ENCODE measurements at places on chromosomes 4 and X. TPM values are rescaled to one million over a fixed set of nuclear protein-coding genes. Genes with fewer than 3 reads are reported as not detected.
A peak's percentile ranks its signal among the peaks of the same experiment; 100 is the strongest.

- DNase-seq: no peak
- H3K27ac ChIP-seq: no peak overlapping the region
- no peaks in the 10 kb centered on the region for H3K36me3 ChIP-seq
These were observed 16.4 kb upstream of the CXCL8 start for GRCh38 chr4:73723928-73724327.

DNA sequence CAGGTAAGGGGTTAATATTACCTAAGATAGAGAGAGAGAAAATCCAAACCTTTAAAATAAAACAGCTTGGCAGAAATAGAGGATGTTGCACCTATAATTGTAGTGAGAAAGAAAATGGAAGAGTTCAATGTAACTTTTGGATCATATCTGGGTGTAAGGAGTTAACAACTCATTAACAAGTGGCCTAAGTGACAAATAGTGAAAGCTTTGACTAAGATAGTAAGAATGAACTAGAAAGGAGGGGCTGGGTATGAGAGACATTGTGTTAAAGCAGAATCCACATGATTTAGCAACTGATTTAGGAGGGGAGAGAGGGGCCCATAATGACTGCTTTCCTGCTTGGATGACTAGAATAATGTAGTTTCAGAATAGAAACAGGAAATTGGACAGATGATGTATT lies 761.0 kb downstream of the IL1RAPL1 start:
- no peaks in the 10 kb centered on the region for H3K4me1 ChIP-seq
- DNase-seq: no peak
- H3K27me3 ChIP-seq: no peaks in the 10 kb centered on the region
- no peak overlapping the region for H3K27ac ChIP-seq
- H3K4me3 ChIP-seq: no peak overlapping the region
- no peaks in the 10 kb centered on the region for H3K36me3 ChIP-seq

DNA sequence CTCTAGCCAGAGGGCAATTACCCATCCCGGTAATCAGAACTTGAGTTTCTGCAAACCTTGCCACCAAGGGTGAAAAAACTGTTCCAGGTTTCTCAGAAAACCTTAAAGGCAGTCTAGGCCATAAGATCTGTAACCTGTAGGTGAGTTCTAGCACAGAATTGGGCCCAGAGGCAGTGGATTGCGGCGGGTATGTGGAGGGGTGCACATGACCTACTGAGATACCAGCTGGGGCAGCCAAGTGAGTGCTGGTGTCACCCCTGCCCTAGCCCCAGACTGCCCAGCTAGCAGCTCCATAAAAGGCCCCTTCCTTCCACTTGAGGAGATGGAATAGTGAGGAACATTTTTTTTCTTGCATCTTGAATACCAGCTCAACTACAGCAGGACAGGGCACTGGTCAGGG lies 176.7 kb downstream of the SMARCA1 start:
- H3K36me3 ChIP-seq: no peaks in the 10 kb centered on the region
- H3K27ac ChIP-seq: no peak overlapping the region
- no peak for DNase-seq
- H3K4me1 ChIP-seq: no peaks in the 10 kb centered on the region
- H3K27me3 ChIP-seq: no peaks in the 10 kb centered on the region

DNA sequence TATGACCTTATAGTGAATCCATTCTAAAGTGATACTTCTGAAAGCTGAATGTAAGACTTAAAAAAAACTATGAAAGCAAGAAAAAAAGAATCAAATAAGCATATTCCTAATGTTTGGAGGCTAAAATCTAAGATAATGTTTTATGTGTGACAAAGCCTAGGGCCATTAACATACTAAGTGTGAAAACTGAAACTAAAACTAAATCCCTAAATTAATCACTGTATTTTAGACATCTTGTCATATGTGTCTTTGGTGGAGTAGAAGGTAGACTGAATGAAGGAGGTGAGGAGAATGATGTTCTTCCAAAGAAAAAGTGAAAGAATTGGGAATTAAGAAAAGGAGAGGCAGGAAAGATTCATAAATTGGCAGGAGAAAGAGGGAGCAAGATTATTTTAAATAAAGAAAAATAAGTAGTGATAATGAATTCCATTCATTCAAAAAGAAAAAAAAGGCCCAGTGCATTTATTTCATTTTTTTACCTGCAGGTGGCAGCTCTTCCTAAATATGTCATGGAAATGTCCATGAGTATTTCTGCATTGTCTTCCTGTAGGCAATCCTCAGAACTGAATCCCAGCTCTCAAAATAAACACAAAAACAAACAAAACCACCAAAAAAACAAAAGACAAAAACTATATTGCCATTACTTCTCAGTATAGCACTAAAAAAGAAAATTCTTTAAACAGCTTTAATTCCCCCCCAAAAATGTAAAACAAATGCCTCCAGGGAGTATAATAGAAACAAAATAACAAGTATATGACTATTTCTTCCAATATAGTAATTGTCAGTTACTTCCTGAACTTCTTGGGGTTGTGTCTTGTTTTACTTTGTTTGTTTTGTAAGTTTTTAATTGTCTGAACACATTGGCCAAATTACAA lies 17.0 kb upstream of the AP1AR start:
- no peak for DNase-seq
- H3K4me3 ChIP-seq: no peak overlapping the region

- DNase-seq: no peak
- H3K27ac ChIP-seq: peak overlapping the region; percentile 74
- peaks cover 29% of the 10 kb centered on the region for H3K36me3 ChIP-seq
- peaks cover 48% of the 10 kb centered on the region for H3K4me1 ChIP-seq
- H3K4me3 ChIP-seq: no peak overlapping the region
- no peaks in the 10 kb centered on the region for H3K27me3 ChIP-seq
These were observed 130.3 kb downstream of the DIPK2B start for GRCh38 chrX:45070116-45071007.

- no peaks in the 10 kb centered on the region for H3K27me3 ChIP-seq
- H3K36me3 ChIP-seq: peaks cover 60% of the 10 kb centered on the region
- no peak overlapping the region for H3K4me3 ChIP-seq
- peaks cover 31% of the 10 kb centered on the region for H3K4me1 ChIP-seq
- DNase-seq: no peak
These were observed 84.2 kb downstream of the GPR143 start for GRCh38 chrX:9681422-9681821.

DNA sequence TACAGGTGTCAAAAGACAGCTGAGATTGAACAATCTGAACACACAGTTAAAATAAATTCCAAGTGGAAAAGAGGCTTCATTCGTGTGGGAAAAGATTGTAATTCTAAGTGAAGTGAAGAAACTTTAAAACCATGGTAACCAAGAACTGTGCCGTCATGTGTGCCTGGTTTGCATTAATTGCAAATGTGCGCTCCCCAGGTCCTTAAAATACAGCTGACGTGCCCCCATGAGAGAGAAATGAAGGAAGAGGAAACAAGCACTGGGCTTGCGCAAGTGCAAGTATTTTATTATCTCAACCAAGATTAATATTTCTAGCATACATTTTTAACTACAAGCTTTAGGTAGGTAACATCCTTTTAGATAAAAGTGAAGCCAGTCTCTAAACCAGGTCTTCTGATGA lies 92.5 kb downstream of the PARM1 start:
- no peak overlapping the region for H3K27ac ChIP-seq
- DNase-seq: no peak
- no peaks in the 10 kb centered on the region for H3K36me3 ChIP-seq
- no peaks in the 10 kb centered on the region for H3K4me1 ChIP-seq
- no peaks in the 10 kb centered on the region for H3K27me3 ChIP-seq
- H3K4me3 ChIP-seq: no peak overlapping the region

- peaks cover 12% of the 10 kb centered on the region for H3K4me1 ChIP-seq
- H3K36me3 ChIP-seq: peaks cover 19% of the 10 kb centered on the region
- DNase-seq: no peak
- H3K4me3 ChIP-seq: no peak overlapping the region
- H3K27me3 ChIP-seq: no peaks in the 10 kb centered on the region
These were observed 22.5 kb downstream of the SLC9B2 start for GRCh38 chr4:103054030-103054429.

- no peaks in the 10 kb centered on the region for H3K36me3 ChIP-seq
- no peaks in the 10 kb centered on the region for H3K4me1 ChIP-seq
- no peak overlapping the region for H3K27ac ChIP-seq
- DNase-seq: no peak
- H3K4me3 ChIP-seq: no peak overlapping the region
- H3K27me3 ChIP-seq: no peaks in the 10 kb centered on the region
These were observed 80.0 kb downstream of the GLRA3 start for GRCh38 chr4:174749091-174749490.

MXRA5 gene
- total RNA-seq: not detected
